ENCODE measurements at places on chromosomes 13 and 19. TPM values are rescaled to one million over a fixed set of nuclear protein-coding genes. Genes with fewer than 3 reads are reported as not detected.

Gene TMED1
- 33.3 TPM for total RNA-seq

Gene SIRT6
- 13.8 TPM for total RNA-seq

Gene SLITRK1
- not detected for total RNA-seq

Gene PEG3
- 1.4 TPM for total RNA-seq

Gene ADGRE1
- not detected for total RNA-seq

Gene RNF225
- total RNA-seq: not detected

Gene NOTCH3
- total RNA-seq: 6.9 TPM

Gene ODAD3
- total RNA-seq: 0.36 TPM

Gene MEIOSIN
- under 0.01 TPM for total RNA-seq

Gene COL4A1
- 31.0 TPM for total RNA-seq

Gene CELF5
- not detected for total RNA-seq

Gene C1QTNF9B
- not detected for total RNA-seq

Gene CYP2A6
- total RNA-seq: not detected

Gene CGB1
- not detected for total RNA-seq

Measured in melanocyte of skin (primary cell).